Foreskin melanocyte (primary cell): ENCODE measurements at places on chromosomes 6 and 20.

DNA sequence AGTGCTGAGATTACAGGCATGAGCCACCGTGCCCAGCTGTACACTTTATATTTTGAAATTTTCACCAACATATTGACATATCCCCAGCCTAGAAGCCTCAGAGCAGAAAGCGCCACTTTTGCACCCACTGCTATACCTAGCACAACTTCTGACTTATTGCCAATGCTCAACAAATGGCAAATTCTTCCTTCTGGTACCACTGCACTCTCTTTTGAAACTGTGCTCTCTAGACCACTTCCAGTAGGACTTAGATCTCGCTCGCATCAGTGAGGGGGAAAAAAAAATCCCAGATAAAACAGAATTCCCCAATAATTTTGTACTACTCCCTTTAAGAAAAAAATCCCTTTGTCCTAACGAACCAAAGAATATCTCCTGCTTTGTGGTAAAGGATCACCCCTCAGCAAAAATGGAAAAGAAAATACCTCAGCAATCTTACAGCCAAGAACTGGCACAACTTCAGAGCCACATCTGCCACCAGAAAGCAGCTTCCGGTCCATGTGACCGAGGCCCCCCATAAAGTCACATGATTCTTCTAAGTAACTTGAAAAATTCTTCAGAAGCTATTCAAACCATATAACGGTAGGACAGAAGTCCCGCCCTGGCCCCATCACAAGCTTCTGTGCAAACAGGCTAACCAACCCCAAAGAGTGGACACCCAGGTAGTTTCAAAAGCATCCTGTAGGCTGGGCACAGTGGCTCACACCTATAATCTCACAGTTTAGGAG, 18.5 kb upstream of the IL17F start:
- no peak for DNase-seq

DNA sequence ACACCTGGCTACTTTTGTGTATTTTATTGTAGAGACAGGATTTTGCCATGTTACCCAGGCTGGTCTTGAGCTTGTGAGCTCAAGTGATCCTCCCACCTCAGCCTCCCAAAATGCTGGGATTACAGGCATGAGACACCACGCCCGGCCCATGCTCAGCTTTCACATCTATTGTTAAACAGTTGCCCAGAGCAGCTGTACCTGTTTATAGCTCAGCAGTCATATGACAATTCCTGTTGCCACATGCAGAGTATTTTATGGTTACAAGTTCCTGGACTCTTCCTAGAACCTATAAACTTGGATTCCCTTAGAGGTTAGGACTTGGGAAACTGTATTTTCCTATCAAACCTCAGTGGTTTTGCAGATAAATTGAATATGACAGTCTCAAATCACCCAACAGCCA, 188.3 kb upstream of the KCNG1 start:
- DNase-seq, result no peak

GRCh38 chr6:109772883-109773431, 81.9 kb downstream of the FIG4 start:
- no peak for DNase-seq

GRCh38 chr6:98971303-98971702, 23.6 kb upstream of the FBXL4 start:
- no peak for DNase-seq

GRCh38 chr20:1163653-1164052, 21.1 kb downstream of the TMEM74B start:
- DNase-seq, result no peak

GRCh38 chr6:36419310-36419709, 23.3 kb downstream of the PXT1 start:
- no peak for DNase-seq

DNA sequence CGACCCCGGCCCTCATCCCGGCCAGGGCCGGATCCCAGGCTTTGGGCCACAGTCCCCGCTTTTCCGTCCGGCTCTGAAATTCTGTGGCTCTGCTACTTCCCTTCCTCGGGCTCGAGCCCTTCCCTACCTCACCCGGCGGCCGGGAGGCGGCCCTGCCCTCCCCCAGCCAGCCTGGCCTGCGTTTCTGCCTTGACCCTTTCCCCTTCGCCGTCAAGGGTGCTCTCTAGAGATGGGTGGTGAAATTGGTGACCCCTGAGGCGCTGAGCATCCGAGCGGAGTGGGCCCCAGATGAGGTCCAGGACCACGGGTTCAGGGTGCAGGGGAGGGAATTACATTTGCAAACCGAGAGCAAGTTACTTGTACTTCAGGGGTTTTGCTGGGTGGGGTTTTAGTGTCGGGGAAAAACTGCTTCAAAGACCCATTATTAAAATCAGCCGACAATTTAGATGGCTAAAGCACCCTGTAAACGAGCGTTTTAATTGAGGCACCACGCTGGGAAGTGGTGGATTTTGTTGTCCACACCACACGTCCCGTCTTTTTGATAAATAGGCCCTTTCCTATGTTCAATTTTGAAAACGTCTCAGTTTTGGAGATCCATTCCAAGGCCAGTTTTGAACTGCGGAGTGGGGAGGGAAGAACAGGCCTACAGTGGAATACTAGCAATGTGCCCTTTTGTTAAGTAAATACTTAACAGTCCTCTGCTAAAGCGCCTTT, 9.9 kb downstream of the TFAP2A start:
- no peak for DNase-seq

GRCh38 chr6:144315981-144316861, 31.1 kb downstream of the UTRN start:
- no peak for DNase-seq

- DNase-seq, result no peak
Measured at GRCh38 chr6:131001945-131002660, 60.9 kb downstream of the EPB41L2 start.
